Endothelial cell of umbilical vein (primary cell): ENCODE measurements at places on chromosomes 5 and 9. TPM values are rescaled to one million over a fixed set of nuclear protein-coding genes. Genes with fewer than 3 reads are reported as not detected.

The TNFSF15 gene
- total RNA-seq: 13.6 and 14.3 TPM in 2 replicates

The SLCO6A1 gene
- not detected in 2 replicates for total RNA-seq

The GNA14 gene
- total RNA-seq: 3.0 and 3.3 TPM in 2 replicates

The S1PR3 gene
- total RNA-seq: 18.9 and 25.8 TPM in 2 replicates

The TRIM52 gene
- 9.6 and 10.1 TPM in 2 replicates for total RNA-seq

The FNBP1 gene
- total RNA-seq: 36.2 and 43.9 TPM in 2 replicates

The PFN3 gene
- not detected in 2 replicates for total RNA-seq

The PIP5K1B gene
- 0.27 TPM in 1 of 2 replicates, not detected in the other for total RNA-seq

The NR4A3 gene
- total RNA-seq: 0.22 and 0.23 TPM in 2 replicates

The HAVCR1 gene
- not detected in 2 replicates for total RNA-seq

The LVRN gene
- 0.28 and 0.38 TPM in 2 replicates for total RNA-seq

The LPAR1 gene
- total RNA-seq: 0.88 and 2.4 TPM in 2 replicates
